ENCODE measurements at places on chromosomes 5 and 9.

DNA sequence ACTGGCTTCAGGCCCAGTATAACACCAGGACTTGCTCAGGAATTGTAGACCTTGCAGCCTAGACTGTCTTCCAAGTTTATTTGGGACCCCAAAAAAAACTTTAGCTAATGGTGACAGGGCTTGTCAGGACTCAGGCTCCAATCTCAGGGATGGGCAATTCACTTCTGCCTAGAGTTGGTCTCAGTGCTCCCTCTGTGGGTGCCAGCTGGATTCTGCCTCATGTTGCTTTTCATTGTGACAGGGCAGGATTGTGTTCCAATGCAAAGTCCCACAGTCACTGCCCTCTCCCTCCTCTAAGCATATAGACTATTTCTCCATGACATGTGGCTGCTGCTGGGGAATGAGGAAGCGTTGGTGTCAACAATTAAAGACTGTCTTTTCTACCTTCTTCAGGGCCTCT is 174.7 kb downstream of the CYLC2 start:
- no peak for DNase-seq

GRCh38 chr9:27368316-27368985 is 71.5 kb upstream of the EQTN start:
- DNase-seq: no peak

DNA sequence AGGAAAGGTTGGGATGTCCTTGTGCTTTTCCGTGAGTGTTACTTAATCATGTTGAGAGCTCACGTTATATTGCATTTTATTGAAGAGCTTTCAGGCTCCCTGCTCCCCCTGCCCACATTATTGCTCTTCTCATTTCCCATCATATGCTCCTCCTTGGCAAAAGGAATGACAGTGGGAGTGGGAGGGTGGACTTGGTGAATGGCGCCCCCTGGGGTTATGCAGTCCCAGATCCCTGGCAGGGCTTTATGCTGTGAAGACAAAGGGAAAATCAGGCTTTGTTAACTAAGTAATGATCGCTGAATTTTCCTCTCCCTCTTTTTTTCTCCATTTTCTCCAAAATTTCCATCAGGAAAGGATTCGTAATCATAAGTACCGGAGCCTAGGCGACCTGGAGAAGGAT is 166.6 kb downstream of the SMARCA2 start:
- no peak for DNase-seq

GRCh38 chr9:130770679-130771442 is 64.2 kb upstream of the ABL1 start:
- peak; percentile 78 for DNase-seq

GRCh38 chr5:75148051-75148450 is 88.6 kb downstream of the ANKRD31 start:
- no peak for DNase-seq

DNA sequence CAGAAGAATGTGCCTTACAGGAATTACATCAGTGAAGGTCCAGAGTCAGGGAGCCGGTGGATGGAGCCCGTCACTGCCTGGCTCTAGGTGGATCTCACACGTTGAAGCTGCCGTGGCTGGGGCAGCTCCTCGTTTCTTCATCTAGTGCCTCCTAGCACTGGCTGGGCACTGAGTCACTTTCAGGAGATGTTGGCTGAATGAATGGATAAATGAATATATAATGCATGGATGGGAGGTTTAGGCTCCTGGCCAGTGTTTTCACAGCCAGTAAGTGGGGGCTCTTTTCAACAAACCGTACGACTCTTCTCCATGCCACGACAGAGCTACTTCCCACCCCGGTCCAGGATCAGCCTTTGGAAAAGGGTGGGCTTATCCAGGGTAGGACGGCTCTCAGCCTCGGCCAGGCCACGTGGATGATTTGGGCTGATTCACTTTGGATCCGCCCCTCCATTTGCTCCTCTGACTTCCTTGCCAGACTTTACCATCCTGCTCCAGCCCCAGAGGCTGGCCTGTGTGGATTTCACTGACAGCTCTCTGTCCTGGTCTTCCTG is 1.3 kb upstream of the SH3PXD2B start:
- no peak for DNase-seq

- DNase-seq: no peak
Observed at GRCh38 chr9:70607926-70608325, 193.5 kb upstream of the KLF9 start.

GRCh38 chr9:109198736-109199382 is 31.8 kb upstream of the FRRS1L start:
- peak; percentile 21 for DNase-seq

DNA sequence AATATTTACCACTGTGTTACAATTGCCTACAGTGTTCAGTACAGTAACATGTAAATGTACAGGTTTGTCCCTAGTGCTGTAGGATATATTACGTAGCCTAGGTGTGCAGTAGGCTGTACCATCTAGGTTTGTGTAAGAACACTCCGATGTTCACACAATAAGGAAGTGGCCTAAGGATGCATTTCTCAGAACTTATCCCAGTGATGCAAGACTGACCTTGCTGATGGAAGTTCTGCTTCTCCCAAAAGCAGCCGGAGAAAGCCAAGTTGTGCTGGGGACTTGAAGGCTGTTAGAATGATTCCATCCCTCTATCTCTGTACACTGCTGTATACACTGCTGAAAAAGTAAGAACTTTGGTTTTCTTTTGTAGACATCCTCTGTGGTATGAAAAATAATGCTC is 21.6 kb downstream of the NEUROG1 start:
- DNase-seq: no peak

DNA sequence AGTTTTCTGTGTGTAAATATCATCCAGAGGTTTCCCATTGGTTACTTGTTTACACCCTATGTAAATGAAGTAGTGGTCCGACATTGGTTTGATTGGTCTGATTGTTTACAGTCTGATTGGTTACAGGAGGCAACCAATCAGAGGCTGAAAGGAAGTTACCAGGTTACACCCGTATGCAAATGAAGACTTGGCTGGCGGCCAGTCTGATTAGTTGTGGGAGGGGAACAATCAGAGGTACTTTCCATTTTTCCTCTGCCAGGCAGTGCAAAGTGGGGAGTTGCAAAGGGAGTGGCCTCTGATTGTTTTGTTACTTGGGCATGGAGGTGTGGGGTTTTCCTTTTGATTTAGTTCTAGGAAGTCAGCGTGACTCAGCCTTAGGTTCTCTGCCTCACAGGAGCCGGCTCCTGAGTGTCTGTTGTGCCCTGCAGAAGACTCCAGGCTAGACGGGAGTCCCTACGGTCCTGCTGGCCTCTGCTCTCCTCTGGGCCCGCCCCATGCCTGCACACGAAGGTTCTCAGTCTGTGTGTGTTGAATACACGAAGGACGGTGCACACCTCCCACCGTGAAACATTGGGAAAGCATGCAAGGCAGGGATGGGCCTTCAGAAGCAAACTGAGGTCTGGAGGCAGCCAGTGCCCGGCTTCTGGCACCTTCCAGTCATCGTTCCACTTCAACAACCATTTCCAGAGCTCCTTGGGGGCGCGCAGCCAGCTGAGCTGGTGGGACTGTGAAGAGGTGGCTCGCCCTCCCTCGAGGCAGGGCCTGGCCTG is 42.9 kb downstream of the OLFM1 start:
- no peak for DNase-seq

DNA sequence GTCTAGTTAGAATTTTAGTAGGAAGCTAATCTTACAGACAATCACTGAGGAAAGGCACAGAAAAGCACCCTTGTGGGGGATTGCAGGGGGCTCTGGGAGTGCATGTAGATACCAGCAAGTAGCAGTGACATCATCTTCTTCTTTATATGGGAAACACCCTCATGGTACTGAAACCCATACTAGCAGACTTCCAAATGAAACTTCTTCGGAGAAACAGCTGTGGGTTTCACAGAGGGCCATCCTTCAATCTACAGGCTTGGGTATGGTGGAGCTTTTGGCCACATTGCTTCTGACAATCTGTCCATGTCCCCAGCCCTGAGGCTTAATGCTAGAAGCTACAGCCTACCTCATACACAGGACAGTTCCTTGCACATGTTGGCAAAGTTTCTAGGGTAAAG is 165.2 kb upstream of the NFIB start:
- DNase-seq: no peak

DNA sequence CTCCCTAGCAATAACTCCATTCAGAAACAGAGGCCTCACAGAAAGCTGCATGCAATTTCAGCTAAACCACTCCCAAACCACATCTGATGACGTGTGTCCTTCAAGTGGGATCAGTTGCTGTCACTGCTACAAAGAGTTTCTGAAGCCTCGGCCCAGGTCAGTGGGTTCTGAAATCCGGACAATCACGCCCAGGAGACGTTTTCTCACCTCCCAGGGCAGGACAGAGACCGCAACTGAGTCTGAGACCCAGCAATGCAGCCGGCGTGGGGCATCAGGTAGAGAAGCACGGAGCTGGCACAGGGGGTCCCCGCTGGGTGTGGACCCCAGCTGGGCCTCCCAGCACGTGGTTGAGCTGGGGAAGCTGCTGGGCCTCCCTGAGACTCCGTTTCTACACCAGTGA is 2.6 kb upstream of the UBE2QL1 start:
- DNase-seq: no peak

GRCh38 chr5:56574778-56575177 is 240.6 kb upstream of the MAP3K1 start:
- DNase-seq: no peak

DNA sequence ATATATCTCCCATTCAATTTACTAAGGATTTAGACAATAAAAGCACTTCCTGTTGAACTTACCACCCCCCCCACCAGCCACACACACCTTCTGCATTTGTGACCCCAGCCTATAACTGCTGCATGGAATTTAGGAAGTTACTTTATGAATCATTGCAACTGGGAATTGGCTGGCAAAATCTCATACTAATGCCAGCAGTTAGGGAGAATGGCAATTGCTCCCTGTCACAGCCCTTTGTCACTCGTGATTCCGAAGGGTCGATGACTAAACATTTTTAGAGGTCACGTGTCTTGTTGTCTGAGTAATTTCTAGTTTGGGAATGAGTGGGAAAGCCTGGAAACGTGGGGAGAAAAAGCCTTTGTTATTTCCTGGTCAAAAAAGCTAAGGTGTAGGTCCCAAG is 46.6 kb upstream of the PCA3 start:
- DNase-seq: no peak

DNA sequence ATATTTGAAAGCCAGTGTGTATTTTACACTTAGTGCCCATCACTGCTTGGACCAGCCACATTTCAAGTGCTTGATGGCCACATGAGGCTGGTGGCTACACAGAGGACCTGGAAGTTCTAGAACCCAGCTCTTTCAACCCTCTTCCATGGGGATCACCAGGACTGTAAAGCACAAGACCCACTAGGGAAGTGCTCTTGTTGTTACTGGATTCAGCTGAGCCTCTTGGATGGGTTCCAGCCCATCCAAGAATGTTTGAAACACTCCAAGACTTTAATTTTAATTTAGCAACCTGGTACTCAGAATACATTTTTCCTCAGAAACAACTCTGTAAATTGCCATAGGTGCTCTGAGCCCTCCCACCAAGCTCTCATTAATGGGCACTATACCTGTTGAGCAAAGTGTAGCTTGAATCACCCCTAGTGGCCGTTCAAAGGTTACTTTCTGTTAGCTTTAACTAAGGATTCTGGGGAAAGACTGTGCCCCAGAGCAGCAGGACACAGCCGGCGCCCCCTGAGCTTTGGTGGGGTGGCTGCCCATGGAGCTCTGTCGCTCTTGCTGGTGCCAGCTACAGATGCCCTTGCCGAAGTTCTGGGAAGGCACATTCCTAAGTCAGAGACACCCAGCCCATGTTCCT is 212.4 kb downstream of the HSD17B3 start:
- DNase-seq: no peak

All from NCI-H524 (cell line).